CD4-positive, alpha-beta T cell treated with Interleukin-6 at 100 ng/mL for 8 hours (primary cell): ENCODE measurements at places on chromosomes 2 and 18.

GRCh38 chr2:119223521-119224390 is at the start of gene STEAP3:
TSS of gene STEAP3 (plus strand) at chr2:119223834. CDS start at chr2:119231013, 7,179 bp downstream.
- no peak for DNase-seq

DNA sequence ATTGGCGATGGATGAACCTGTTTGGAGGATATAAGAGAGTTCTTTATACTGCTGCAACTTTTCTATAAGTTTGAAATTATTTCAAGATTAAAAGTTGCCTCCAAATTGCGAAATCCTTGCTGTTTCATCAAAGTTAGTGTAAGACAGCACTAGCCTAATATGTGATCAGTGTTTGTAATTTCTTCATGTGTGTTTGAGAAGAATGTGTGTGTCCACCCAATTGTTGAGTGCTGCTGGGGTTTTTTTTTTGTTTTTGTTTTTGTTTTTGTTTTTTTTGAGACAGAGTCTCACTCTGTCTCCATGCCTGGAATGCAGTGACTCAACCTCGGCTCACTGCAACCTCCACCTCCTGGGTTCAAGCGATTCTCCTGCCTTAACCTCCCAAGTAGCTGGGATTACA is 33.4 kb downstream of the CDK15 start:
- no peak for DNase-seq

DNA sequence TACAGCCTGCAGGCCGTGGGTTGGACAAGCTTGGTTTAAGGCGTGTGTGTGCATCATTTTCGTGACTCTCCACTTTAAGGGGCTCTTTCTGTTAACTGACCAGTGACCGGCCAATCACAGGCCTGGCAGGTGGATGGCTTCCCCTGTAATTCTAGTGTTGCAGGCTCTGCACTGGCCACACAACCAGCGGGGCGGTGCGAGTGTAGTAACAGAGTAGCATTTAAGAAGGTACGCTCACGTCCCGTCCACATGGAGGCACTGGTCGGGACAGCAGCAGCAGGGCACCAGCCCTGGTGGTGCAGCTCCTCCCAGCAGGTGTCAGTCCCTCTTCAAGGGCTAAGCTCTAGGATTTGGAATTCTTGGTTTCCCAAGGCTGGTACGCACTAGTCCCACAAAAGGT is 8.0 kb upstream of the ANO7 start:
- no peak for DNase-seq

DNA sequence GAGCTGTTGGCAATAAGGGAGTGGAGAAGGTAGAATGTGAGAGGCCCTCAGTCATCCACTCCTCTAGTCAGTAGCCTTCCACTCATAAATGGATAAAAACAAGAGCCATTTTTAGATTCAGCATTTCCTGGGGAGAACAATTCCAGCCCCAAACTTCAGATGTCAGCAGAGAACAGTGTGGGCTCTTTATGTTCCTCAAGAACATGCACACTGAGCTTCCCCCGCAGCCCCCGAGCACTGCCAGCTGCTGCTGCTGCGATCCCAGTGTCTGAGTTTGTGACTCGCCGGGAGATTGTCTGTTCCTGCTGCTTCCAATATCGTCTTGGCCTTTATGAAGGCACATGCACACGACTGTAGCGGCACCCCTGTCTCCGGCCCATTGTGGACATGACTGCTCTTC is 143.7 kb upstream of the CTNNA2 start:
- no peak for DNase-seq

GRCh38 chr2:101679037-101679726 is 18.3 kb upstream of the MAP4K4 start:
- no peak for DNase-seq

DNA sequence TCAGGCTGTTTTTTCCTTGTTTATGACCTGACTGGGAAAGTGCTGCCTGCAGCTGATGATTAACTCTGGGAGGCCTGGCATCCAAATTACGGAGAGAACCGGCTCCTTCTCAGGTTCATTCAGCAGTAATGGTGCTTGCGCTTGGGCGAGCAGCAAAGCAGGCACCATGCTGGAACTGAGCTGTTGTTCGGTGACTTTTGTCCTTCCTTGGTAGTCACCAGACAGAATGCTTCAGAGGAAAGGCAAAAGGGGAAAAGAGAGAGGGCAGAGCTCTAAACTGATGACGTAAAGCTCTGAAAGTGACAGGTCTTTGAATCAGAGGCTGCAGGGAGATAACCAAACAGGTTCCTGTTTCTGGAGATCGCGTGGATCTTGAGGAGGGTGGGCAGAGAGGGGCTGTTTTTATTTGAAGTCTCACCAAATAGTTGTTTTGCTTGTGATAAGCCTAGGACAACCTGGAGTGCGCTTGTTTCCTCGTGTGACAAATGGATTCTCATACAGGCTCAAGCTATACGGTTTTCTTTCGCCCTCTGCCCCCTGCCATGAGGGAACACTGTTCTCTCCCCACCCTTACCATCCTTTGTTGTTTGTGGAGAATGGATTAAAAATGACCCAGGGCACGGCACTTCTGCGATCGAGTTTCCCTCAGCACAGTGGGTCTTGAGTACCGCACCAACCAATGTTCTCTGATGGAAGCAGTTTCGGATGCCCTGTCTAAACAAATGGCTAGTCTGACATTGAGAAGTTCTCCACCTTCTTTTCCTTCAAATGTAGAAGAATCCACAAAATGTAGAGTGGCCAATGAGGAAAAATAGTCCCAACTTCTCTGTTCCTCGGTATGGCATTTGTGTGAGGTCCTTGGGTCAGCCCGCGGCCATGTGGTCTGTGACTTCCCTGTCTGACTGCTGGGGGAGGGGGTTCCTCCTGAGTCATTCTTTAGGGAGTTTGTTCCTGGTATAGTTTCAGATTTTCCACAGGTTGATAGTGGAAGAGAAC is 1.3 kb downstream of the RASGRP3 start:
- DNase-seq = peak; percentile 13

DNA sequence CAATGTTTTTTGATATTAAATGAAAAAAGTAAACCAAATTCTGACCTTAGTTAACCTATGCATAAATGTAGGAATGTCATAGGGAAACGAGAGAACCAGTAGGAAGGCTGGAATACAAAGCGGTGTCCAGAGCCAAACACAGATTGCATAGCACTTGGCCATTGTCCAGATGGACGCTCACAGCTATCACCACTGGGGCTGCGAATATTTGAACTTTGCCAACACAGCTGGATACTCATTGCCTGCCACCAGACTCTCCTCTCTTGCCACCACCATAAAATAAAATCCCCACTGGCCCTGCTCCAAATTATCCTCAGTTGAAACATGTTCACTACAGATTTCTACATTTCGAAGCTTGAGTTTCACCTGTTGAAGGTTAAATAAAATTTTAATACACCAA is 159.3 kb upstream of the GULP1 start:
- DNase-seq = no peak

GRCh38 chr2:60504049-60504448 is 49.4 kb downstream of the BCL11A start:
- DNase-seq = no peak

DNA sequence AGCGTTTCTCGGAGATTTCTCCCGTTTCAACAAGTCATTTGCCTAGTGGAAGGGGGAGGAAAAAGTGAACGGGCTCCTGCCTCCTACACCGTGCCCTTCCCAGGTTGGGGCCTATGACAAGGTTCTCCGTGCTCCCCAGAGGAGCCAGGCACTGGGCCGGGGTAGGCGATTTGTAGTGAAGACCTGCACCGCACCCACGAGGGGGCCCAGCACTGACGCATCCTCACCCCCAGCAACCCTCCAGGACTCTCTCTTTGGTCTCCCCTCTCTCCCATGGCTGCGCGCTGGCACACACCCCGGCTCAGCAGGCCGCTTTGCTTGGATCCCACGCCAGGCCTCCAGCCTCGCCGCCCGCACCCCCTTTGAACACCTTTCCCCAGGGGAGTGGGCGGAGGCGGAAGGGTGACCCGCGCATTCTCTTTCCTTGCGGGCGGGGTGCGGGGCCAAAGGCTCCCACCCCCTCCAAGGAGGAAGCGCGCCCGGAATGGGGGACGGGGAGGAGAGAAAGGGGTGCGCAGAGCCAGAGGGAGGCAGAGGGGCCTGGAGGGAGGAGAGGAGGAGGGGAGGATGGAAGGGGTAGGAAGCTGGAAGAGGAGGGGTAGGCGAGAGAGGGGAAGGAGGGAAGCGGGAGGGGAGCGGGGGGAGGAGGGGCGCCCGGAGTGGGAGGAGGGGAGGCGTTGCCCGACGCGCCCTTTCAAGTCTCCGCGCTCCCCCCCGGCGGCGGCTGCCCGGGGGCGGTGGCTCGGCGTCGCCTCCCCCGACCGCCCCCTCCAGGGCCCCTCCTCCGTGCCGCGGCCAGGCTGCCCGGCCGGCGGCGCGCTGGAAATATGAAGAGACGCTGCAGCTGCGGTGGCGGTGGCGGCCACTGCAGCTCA is at the start of gene APCDD1:
APCDD1 (plus strand) TSS at position 830 of the 875 bp plus-strand sequence. CDS start 347 bp downstream, outside the sequence.
- no peak for DNase-seq

DNA sequence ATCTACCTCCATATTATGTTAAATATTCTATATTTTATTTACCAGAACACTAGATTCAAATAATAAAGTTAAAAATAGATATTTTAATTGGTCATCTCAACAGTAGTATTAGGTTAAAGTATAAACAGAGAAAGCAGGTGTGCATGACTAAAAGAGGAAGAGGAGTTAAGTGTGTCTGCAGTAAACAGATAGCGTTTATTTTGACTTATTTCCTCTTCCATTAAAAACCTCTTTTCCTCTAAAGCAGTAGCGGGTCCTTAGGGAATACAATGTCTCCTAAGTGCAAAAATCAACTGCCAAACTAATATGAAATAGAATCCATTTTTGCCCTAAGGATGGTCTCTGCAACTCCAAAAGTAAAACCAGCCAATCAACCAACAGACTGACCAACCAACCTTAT is 27.7 kb downstream of the EIF2AK3 start:
- DNase-seq = no peak

GRCh38 chr2:57373530-57373929 is 673.1 kb upstream of the VRK2 start:
- no peak for DNase-seq

GRCh38 chr18:78583739-78584458 is 395.7 kb upstream of the SALL3 start:
- DNase-seq = no peak

DNA sequence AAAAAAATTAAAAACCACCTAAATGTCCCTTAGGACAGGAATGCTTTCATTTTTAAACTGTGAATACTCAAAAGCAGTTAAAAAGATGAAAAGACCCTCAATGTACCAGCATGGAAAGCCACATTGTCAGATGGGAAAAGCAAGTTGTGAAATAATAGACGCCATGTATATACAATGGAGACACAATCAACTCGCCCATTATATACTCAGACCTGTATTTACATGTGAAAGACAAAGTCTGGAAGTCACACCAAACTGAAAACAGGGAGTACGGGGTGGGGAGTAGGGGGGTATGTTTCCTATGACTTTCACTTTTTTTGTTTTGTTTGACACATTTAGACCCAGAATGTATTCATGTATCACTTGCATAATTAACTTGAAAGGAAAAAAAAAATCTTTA is 75.6 kb downstream of the CELF4 start:
- DNase-seq = no peak

DNA sequence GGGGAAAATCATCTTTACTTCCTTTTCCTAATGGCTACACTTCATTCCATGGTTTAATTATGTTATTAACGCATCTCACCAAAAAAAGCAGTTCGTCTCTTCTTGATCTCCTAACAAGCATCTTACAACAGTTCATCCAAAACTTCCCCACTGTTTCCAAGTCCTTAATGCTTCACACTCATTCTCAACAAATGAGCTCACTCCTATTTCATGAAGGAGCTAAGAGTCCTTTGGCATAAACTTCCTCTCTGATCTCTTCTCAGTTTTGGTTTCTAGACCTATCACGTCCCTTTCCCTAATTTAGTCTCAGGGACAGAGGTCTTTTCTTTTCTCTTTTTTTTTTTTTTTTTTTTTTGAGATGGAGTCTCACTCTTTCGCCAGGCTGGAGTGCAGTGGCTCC is 205.9 kb upstream of the SLC39A10 start:
- DNase-seq = no peak

DNA sequence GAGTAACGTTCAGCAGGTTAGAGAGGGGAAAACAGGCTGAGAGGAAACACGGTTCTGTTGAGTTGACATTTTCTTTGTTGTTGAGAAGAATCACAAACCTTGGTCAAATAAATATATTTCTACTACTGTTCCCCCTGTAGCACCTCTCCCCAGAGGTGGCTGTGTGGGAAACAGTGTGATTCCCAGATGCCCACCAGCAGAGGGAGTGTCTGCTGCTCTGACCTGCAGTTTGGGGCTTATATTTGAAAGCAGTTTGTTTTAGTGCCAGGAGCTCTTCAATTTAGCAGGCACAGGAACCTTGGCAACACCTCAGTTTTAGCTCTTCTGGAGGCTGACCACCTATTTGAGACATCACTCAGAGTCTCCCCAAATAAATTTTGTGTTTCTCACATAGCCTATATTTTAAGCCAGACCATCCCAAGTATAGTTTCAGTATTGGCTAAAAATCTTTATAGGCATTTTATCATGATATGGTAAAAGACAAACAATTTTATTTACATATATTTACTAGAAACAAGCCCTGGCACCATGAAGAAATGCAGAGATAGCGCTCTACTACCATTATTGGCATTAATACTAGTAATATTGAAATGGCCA is 75.7 kb downstream of the PIK3C3 start:
- no peak for DNase-seq

- DNase-seq = no peak
These were observed 24.0 kb downstream of the RAX start for GRCh38 chr18:59249199-59249774.

DNA sequence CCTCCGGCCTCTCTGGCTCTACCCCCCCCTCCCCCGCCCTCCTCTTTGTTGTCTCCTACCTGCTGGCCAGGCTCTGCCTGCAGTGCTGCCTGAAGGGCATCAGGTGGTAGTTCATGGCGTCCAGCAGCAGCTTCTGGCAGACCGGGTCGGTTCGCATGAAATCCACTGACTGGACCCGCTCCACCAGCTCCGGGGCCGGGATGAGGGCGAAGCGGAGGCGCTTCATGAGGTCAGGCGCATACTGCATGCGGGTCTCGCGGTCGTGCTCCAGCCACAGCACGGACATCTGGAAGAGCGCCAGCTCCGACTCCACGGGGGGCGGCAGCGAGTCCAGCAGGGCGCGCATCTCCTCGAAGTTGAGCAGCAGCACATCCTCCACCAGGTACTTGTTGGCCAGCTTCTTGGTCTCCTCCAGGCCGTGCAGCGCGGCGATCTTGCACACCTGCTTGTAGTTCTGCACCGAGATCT is 3.2 kb downstream of the KLHL14 start:
- no peak for DNase-seq

DNA sequence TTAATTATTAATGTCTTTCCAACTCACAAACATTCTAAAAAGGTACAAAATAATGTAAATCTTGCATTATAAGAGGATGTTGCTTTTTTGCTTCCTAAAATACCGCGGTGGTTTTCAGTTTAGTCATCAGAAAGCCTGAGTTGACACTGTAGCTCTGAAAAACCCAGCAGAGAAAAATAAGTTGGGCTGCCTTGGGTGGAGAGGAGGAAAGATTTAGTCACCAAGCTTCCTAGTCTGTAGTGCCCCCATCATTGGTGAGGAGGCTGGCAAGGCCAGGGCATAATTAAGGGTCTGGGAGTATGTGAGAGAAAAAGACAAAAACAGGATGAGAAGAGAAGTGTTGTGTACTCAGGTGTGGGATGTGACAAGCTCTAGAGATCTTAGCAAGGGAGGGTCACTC is 5.7 kb downstream of the PTPRM start:
- no peak for DNase-seq
